ENCODE measurements at places on chromosomes 7 and 10.

DNA sequence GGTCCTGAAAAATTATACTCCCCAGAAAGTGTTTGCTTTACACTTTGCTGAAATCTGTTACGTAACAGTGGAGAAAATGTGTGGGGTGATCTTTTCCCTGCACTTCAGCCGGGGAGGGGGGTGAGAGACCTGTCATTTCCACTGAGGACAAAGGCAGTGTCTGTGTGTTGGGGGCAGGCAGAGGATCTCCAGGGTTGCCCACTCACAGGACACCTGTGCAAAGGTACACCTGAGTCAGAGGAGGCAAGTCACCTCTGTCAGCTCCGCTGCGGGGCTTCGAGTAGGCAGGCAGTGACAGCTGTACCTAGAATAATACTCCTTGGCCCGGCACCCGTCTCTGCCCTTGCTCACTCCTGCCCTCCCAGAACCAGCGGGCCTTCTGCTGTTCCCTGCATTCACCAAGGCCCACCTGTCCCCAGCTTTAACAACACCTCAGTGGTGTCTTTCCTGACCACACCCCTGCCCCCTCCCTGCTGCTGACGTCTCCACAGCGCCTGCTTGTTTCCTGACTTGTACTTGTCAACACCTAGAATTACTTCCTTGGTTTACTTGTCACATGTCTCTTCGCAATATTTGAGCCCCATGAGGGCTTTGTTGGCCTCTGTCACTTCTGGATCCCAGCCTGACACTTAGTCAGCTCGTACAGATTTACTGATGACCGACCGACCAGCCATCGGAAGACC, 159.2 kb downstream of the NEURL1 start:
- no peak for DNase-seq

DNA sequence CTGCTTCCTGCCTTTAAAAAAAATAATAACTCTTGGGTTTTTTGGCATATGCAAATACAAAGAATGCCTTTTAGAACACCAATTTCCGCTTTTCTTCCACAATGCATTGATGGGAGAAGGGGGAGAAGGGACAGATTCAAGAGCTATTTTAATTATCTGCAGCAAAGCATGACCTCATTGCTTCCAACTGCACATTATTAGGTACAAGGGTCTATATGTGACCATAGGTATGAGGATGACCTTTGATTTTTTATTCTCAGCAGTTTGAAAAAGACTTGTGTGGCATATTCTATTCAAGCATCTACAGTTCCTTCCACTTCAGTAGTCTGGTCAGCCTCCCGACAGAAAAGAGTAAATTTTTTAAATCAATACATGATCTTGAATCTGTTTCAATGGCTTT, 39.7 kb downstream of the GRB10 start:
- no peak for DNase-seq

DNA sequence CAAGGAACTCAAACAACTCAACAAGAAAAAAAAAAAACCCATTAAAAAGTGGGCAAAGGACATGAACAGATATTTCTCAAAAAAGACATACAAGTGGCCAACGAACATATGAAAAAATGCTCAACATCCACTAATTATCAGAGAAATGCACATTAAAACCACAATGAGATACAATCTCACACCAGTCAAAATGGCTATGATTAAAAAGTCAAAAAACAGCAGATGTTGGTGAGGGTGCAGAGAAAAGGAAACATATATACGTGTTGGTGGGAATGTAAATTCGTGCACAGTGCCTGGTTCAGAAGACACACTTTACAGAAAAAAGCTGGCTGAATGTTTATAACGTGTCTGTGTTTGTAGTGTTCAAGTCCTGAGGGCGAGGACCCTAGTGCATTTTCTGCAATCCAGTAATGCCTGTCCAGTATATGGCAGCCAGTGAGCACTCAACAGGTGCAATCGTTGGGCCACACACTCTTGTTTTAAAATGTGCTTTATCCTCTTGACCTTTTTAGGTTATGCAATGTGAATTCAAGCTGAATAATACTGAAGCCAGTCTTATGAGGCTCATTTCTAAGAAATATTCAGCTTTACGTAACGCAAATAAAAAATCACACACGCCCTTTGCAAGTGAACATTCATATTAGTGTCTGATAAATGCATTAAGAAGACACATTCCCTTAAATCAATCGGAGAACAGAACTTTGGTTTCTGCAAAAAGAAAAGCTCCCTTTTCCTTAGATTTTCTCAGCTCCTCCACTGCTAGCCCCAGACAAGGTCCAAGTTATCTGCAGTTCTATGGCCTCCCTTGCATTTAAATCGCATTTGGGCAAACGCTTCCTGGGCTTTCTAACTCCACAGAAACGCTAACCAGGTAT, 813 bp upstream of the MTURN start:
- DNase-seq = no peak

- DNase-seq = no peak
Observed at GRCh38 chr7:40105879-40106473, 28.4 kb downstream of the MPLKIP start.

DNA sequence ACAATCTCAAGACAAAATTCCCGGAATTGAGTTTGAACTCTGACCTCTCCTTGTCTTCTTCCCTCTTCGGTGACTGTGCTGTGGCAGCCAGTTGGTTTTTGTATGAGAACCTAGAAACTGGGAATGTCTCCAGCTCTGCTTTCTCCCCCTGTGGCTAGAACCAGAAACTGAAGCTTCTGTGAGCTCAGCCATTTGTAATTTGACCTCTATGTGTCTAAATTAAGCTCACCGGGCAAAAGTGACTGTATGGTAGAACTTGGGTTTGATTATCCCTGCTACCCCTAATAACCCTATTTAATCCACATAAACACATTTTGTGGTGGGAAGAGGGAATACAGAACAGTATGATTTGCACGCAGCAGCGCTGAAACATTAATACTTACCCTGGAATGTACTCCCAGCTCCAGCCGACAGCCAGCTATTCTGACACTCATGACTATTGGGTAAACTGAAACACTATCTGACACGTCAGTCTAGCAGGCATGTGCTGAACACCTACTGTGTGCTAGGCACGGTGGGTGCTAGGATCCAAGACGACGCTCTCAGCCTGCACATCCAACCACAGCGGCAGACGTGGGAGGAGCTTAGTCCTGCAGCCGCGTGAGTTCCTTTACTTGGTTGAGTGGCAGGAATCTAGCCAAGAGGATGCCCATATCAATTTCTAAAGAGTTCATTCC, 324.8 kb downstream of the SFMBT2 start:
- no peak for DNase-seq

DNA sequence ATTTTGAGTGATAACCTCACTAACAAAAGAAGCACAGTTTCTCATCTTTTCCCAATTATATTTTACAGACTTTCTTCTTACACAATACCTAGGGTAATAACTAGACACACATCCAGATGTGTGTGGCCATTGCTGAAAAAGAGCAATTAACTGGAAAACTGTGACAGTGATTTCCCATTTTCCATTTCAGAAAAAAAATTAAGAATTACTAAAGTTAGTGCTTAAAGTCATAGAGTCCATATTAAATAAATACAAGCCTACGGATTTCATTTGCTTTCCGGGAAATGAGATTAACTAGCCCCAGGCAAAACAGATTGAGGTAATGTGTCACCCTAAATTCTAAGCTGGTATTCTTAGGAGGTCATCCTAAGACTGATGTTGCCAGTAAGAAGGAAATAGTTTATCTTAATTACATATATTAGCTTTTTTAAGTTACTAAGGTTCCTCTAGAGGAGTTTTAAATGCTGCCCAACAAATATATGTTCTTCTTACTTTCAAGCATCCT, 10.2 kb upstream of the MACC1 start:
- no peak for DNase-seq

DNA sequence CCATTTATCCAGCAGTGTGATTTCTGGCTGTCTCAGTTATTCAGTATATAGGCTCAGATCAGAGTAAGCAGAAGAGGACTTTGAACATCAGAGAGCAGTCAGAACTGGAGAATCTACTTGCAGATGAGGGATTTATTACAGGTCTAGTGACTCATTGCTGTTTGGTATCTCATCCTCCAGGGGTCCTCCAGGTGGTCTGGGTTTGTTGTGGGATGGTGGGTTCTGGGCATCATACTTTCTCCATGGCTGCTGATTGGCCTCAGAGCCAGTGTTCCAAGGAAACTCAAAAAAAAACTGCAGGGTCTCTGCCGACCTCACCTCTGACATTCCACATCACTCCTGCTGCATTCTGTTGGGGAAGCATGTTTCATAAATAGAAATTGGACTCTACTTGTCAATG, 214.8 kb downstream of the CNTNAP2 start:
- DNase-seq = no peak

- no peak for DNase-seq
Observed at GRCh38 chr7:150966002-150966401, 12.1 kb downstream of the KCNH2 start.

DNA sequence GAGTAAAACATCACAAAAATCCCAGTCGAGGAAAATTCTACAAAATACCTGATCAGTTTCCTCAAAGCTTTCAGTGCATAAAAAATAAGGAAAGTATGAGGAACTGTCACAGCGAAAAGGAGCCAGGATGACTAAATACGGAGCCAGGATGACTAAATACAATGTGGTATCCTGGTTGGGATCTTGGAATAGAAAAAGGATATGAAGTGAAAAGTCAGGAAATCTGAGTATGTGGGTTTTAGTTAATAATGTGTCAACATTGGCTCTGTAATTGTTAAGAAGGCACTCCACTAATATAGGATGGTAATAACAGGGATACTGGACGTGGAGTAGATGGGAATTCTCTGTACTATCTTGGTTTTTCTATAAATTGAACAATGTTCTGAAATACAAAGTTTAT, 175.5 kb downstream of the SUGCT start:
- DNase-seq = no peak

DNA sequence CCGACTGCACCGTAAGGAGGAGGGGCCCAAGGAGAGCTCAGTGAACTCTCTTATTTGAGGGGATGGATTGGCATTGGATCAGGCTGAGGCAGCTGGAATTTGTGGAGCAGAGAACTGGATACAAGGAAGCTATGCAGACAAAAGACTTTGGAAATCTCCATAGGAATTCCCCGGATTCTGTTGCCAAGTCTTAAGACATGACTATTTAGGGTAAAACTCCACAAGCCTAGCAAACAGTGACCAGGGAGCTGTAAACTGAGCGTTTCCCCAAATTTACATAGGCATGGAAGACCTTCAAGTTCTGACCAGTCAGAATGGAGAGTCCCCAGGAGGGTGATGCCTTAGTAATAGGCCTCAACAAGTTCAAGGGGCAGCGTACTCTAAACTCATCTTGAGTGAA, 82.5 kb upstream of the PCBD1 start:
- DNase-seq = no peak

- DNase-seq = no peak
Observed at GRCh38 chr7:23230641-23231101, 15.9 kb upstream of the GPNMB start.

DNA sequence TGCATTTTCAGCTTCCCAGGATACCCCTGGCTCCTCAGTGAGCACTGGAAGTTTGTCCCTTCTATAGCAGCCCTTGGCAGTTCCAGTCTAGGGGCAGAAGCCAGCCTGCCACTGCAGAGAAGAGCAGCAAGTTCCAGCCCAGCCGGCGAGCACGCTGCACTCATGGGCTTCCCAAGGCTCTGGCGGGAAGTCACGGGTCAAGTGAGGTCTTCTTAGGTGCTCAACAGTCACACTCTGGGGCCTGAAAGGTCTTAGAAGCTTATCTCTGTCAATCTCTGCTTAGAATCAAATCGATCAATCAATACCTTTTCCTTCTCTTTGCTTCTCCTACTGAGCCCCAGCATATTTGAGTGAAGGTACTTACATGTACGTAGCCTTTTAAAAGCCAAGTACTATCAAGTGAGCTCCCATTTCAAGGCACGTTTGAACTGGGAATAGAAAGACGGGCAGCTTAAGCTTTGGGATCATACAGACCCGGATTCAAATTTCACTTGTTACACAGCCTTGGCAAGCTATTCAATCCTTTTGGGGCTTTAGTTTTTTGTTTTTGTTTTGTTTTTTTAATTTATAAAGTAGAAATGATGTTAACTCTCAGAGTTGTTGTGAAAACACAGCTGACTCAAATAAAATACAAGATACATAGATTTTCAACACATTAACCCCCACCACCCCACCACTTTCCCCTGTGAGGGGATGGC, 152.6 kb upstream of the KLF14 start:
- DNase-seq = no peak

DNA sequence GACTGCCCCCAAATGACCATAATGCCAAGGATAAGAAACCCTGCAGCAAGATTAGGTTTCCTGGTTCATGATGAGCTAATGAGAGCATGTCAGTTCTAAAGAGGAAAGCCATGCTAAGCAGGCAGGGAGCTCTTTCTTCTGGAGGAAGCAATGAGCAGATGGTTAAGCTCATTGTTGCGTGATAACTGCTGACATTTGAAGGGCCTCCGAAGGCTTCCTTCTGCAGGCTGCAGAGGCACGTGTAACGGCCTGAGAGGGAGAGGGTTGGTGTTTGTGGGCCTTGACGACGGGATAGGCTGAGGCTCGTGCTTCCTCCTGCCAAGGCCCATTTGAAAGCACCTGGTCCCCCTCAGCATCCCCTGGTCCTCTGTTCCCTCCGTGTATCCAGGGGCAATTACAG, 63.5 kb upstream of the BTBD16 start:
- DNase-seq = no peak

GRCh38 chr10:5292196-5292735, 72.5 kb upstream of the UCN3 start:
- DNase-seq = no peak

DNA sequence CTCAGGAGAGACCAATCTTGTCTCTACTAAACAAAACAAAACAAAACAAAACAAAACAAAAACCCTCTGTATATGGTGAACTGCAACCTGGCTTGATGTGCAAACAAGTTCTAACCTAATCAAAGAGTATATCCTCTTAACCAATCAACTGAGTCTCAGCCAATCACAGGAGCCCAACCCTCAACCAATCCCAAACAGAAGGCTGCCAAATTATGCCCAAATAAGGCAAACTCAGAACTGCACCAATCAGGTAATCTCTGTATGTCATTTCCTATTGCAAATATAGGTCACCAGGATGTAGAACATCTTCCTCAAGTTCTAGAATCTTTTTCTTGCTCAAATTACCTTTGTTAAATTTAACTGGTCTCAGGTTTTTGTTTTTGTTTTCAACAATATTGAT, 5.2 kb downstream of the FAM133B start:
- no peak for DNase-seq

- DNase-seq = no peak
Observed at GRCh38 chr10:132336919-132337407, 5.0 kb downstream of the LRRC27 start.

DNA sequence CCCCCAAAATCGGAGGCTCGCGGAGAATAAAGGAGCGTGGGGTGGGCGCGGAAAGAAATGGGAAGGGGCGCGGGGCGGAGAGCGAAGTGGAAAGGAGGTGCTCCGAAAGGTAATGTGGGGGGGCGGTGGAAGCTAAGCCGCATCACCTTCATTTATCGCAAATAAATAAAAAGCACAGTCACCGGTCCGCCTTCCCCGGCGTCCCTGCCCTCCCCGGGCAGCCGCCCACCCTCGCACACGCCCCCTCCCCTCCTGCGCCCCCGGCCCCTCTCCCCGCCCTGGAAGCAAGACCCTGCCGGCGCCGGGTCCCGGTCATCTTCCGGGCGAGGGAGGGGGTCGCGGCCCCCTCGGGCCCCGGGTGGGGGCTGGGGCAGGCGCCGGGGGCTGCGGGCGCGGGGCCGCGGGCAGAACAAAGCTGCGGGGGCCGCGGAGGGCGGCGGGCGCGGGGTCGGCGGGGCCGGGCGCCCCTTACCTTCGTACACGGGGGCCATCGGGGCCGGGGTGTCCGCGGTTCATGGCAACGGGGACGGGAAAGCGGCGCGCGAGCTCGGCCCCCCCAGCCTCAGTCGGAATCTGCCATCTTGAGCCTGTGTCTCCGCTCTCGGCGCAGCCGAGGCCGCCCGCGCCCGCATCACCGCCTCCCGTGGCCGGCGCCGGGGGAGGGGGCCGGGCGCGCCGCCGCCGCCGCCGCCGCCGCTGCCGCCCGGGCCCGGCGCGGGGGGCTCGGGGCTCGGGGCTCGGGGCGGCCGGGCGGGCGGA, 486 bp downstream of the HIPK2 start:
- no peak for DNase-seq
